Smooth muscle cell of the brain vasculature (primary cell): ENCODE measurements at places on chromosomes 1 and 21.

DNA sequence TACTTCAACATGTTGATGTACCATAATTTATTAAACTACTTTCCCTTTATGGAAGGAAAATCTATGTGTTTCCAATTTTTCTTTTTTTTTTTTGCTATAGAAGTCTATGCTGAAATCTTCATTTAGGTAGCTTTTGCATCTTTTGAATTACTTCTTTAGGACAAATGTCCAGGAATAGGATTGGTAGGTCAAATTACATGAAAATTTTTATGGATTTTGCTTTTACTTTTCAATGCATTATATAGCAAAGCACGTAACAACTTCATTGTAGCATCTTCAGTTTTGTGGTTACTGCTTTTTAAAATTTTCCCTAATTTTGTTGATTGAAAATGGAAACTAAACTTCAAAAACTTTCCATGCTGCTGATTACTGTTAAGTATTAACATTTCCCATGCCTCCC is 12.0 kb upstream of the PLA2G2C start:
- DNase-seq = no peak

- DNase-seq = no peak
Measured at GRCh38 chr1:95072117-95072516, 634 bp downstream of the ALG14 start.

DNA sequence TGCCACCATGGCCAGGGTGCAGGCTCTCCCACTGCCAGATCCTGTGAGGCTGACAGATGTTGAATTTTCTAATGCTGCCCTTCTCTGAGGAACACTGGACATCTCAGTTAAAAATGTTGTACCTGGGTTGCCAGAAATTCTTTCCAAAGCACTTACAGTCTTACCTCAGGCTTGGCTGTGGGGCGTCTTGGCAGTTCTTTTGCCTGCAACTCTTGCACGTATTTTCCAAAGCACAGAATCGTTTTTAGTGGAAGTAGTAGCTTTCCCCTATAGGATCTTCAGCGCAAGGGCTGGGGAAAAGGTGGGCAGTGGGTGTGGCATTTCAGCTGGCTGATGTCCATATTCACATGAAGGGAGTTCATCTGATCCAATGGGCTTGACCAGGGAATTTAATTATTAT is 53.9 kb downstream of the EDN2 start:
- no peak for DNase-seq

DNA sequence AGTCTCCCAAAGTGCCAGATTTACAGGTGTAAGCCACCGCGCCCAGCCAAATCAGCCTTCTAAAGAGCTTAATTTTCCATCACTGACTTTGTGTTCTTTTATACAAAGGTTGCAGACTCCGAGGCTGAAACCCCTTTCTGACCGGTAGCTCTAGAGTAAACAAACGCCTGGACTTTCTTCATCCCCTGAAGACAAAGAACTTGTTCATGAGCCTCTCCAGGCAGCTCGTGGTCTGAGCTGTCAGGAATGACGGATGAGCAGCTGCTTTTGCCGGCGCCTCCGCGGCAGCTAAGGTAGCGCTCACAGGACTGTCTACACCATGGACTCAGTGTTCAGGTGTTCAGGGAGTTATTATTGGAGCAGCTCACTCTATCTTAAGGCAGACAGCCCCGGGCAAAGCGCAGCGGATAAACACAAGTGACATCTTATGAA is 128.5 kb upstream of the ERRFI1 start:
- no peak for DNase-seq

GRCh38 chr1:10360045-10360444 is 38.8 kb upstream of the PGD start:
- DNase-seq = no peak
